Peyer's patch (tissue), 4 donors: ENCODE measurements at places on chromosomes 6 and 20. TPM values are rescaled to one million over a fixed set of nuclear protein-coding genes. Genes with fewer than 3 reads are reported as not detected.
A peak's percentile ranks its signal among the peaks of the same experiment; 100 is the strongest.

GRCh38 chr6:28107506-28107905 lies 16.9 kb upstream of the ZSCAN16 start:
- no peak for DNase-seq
- no peak overlapping the region for H3K27ac ChIP-seq
- H3K4me1 ChIP-seq, result no peaks in the 10 kb centered on the region
- H3K27me3 ChIP-seq, result no peaks in the 10 kb centered on the region
- no peak overlapping the region for H3K4me3 ChIP-seq

DNA sequence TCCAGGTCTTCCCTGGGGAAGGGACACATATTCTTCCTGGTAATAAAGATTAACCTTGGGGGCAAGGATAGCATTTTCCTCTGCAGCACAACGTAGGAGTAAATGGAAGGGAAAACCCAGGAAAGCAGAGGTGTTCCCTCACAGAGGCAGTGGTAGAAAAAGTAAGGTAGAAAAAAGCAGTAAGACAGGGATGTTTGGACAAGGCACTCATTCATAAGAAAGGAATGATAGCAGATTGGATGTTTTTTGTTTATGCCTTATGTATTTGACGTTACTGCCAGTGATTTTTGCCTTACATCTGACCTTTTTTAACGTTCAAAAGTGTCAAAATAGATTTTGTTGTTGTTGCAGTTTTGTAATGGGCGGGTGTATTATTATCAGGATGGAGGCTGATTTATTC lies 395.0 kb downstream of the CDKAL1 start:
- H3K27ac ChIP-seq, result no peak overlapping the region
- H3K4me3 ChIP-seq, result no peak overlapping the region
- DNase-seq, result no peak
- no peaks in the 10 kb centered on the region for H3K27me3 ChIP-seq
- H3K4me1 ChIP-seq, result peaks cover 6% of the 10 kb centered on the region

GRCh38 chr6:36607683-36608386 lies 13.7 kb downstream of the SRSF3 start:
- H3K4me3 ChIP-seq, result no peak overlapping the region
- peaks cover 3% of the 10 kb centered on the region for H3K4me1 ChIP-seq
- H3K27ac ChIP-seq, result no peak overlapping the region
- peaks cover 59% of the 10 kb centered on the region for H3K36me3 ChIP-seq
- no peaks in the 10 kb centered on the region for H3K27me3 ChIP-seq
- DNase-seq, result peak; percentile 41

DNA sequence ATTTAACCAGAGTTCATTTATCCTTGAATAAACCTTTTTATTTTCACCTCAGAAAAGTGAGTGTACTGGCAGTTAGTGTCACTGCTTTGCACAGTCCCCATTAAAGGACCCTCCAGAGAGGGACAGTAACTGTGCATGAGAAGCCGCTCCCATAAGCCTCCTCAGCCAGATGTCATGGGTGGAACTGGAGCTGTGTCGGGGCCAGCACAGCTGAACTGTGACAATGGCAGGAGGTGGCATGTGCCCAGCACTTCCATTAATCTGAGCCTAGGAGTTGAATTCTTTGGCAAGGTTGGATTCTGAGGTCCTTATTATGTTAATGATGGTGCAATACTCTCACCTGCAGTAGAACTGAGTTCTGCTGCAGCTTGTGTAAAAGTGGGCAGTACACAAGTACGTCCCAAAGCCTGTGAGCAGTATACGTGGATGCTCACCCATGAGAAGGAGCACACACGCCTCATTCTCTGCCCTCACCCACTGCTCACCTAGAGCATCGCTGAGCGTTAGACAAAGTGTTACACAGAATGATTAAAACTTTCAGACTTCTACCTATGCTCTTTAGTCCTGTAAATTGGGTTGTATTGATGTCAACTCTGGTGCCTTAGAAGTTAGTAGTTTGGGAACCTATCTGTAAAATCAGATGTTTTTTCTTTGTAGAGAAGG lies 11.9 kb upstream of the CSE1L start:
- H3K36me3 ChIP-seq, result no peaks in the 10 kb centered on the region
- no peak overlapping the region for H3K4me3 ChIP-seq
- no peaks in the 10 kb centered on the region for H3K27me3 ChIP-seq
- no peak for DNase-seq

DNA sequence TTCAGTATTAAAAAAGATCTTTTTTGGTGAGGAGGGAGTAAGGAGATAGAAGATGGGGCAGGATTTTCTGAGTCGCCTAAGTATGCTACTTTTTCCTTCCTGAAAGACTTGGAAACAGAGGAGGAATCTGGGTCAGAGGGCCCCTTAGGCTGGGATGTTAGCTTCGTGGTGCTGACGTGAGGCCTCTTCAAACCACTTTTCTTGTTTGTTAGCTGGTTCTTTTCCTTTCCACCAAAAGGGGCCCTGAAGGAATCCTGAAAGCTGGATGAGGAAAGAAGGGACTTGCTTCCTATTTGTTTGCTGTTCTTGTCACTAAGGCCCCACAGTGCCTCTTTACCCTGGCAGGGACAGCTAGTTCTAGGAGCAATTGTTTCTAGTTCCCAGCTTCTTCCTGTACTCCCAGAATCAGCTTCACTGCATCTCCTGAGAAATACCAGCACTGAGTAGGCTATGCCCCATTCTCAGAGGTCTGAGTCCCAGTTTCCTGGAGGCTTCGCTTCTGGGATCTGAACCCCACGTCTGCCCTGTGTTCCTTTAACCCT lies 2.2 kb upstream of the IL20RA start:
- H3K36me3 ChIP-seq, result no peaks in the 10 kb centered on the region
- H3K4me1 ChIP-seq, result no peaks in the 10 kb centered on the region
- no peak overlapping the region for H3K27ac ChIP-seq
- no peak overlapping the region for H3K4me3 ChIP-seq

- no peaks in the 10 kb centered on the region for H3K36me3 ChIP-seq
- H3K4me3 ChIP-seq, result no peak overlapping the region
- no peak for DNase-seq
- H3K4me1 ChIP-seq, result no peaks in the 10 kb centered on the region
Observed at GRCh38 chr6:165081944-165082532, 227.4 kb downstream of the C6orf118 start.

DNA sequence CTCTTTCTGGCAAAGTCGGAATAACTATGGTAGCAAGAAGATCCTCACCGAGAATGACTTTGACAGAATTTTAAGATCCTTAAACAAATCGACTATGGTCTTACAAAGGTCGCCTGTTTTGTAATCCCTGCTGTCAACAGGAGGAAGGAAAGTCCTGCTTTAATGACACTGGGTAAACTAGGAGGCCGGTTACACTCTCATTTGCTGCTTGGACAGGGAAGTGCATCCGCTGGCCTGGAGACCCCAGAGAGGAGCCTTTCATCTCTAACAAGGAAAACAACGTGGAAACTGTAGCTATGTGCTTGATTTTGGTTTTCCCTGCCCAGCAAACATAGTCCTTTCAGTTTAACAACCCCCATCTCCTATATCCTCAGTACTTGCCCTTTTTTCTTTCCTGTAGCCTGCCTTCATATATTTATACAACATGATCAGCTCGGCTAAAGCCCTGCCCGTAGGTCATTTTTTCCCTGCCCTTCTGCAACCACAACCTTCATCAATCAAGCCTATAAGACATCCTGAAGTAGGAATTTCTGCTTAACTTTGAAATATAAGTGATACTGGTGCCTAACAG lies 97.2 kb upstream of the RIN2 start:
- H3K27ac ChIP-seq, result no peak overlapping the region
- no peaks in the 10 kb centered on the region for H3K36me3 ChIP-seq
- H3K27me3 ChIP-seq, result no peaks in the 10 kb centered on the region
- no peak overlapping the region for H3K4me3 ChIP-seq
- DNase-seq, result no peak

DNA sequence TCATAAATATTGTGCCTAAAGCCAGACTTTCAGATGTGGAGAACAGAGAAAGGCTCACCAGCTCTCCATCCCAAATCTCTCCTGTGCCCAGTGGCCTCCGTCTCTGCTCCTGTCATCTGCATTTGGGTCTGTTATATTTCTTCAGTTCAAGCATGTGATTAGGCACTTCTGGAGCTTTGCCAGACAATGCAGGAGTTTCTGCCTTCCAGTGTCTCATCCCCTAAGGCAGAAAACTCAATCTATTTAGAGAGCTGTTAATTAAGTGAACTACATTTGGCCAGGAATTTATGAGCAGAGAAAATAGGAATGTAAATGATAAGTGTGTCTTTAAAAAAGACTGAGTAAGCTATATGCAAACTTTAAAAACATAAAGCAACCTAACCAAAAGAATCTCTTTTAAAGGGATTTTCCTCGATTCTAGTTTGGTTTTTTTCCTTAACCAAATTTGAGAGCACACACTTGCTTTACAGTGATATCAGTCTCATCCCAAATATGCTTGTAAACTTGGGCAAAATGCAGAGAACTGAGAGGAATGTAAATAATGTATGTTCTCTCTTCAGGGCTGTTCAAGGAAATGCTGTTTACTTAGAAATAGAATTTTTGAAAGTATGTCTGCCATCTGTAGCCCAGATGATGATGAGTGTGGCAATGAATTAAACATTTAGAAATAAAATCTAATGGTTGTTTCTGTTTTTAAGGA lies 113.9 kb downstream of the ELOVL4 start:
- no peak overlapping the region for H3K27ac ChIP-seq
- no peak overlapping the region for H3K4me3 ChIP-seq
- H3K27me3 ChIP-seq, result no peaks in the 10 kb centered on the region
- DNase-seq, result no peak
- no peaks in the 10 kb centered on the region for H3K4me1 ChIP-seq

DNA sequence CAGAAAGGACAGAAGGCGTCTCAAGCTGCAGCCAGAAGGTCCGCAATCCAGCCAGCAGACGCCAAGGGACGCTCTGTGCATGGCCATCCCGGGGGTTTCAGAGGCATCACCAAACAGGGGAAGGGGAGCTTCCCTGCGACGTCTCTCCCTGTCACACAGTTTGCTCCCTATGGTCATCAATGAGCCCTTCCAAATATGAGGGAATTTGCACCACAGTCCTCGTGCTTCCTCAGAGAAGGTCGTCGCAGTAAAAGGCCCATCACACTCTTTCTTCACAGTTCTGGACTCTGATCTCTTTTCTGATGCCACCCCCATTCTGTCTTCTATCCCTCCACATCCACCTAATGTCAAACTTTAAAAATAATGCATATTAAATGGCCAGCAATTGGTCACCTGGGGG lies 10.2 kb upstream of the FOXC1 start:
- H3K36me3 ChIP-seq, result no peaks in the 10 kb centered on the region
- H3K27me3 ChIP-seq, result peaks cover 6% of the 10 kb centered on the region
- H3K27ac ChIP-seq, result no peak overlapping the region
- peaks cover 18% of the 10 kb centered on the region for H3K4me1 ChIP-seq

DNA sequence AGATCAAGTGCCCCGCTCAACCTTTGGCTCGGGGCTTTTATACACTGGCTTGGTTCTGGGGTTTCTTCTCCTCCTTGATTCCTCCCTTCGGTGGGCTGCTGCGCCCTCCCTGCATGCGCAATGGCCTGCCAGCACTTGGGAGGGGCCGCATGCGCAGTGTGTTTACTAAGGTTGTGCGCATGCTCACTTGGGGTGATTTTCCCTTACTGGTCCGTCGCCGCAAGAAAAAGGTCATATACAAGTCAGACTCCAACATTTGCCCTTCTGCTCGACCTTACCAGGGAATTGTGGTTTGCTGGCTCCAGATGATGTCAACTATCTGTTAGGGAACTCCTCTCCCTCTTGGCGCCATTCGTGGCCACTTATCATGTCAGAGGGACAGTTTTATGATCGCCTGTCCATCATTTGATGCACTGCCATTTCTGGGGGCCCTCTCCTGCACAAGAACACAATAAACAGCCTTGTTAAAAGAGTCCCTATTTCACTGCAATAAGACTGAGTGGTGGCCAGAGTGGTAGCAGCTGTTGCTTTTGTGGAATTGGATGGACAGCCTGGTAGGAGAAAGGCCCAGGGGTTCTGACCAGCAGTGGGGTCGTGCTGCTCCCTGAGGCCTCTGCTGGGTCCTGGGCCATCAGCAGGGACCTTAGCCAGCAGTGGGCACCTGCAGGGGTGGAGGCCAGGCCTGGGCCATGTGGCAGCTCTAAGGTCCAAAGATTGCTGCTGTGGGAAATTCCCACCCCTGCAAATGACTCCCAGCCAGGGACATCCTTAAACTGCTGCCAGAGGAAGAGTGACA lies 2.8 kb upstream of the LBP start:
- no peaks in the 10 kb centered on the region for H3K4me1 ChIP-seq
- no peaks in the 10 kb centered on the region for H3K36me3 ChIP-seq
- DNase-seq, result peak; percentile 81
- peak overlapping the region; percentile 67 for H3K27ac ChIP-seq
- H3K27me3 ChIP-seq, result no peaks in the 10 kb centered on the region

DNA sequence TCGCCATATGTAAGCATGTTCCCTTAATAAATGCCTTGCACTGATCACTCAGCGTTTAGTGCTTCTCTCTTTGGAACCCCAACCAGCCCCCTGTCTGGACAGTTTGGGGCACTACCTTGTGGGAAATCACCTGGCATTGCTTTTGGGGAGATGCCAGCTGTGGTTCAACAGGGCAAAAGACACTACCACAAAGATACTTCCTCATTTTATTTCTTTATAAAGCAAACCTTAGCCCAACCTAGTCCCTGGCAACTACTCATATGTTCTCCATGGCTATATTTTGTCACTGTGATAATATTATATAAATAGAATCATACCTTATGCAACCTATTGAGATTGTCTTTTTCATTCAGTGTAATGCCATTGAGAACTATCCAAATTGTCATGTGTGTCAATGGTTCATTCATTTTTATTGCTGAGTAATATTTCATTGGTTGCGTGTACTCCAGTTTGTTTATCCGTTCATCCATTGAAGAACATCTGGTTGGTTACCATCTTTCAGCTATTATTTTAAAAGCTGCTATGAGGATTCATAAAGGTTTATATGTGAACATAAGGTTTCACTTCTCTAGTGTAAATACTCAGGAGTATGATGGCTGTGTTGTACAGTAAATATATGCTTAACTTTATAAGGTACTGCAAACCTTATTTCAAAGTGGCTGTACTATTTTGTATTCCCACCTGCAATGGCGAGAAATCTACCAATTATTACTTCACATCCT lies 114.8 kb downstream of the MOXD1 start:
- no peak overlapping the region for H3K27ac ChIP-seq
- no peaks in the 10 kb centered on the region for H3K27me3 ChIP-seq
- no peaks in the 10 kb centered on the region for H3K36me3 ChIP-seq
- no peak for DNase-seq

GRCh38 chr6:11224252-11224965 lies 8.1 kb downstream of the NEDD9 start:
- DNase-seq, result no peak
- no peaks in the 10 kb centered on the region for H3K4me1 ChIP-seq
- no peak overlapping the region for H3K4me3 ChIP-seq
- no peaks in the 10 kb centered on the region for H3K27me3 ChIP-seq

DNA sequence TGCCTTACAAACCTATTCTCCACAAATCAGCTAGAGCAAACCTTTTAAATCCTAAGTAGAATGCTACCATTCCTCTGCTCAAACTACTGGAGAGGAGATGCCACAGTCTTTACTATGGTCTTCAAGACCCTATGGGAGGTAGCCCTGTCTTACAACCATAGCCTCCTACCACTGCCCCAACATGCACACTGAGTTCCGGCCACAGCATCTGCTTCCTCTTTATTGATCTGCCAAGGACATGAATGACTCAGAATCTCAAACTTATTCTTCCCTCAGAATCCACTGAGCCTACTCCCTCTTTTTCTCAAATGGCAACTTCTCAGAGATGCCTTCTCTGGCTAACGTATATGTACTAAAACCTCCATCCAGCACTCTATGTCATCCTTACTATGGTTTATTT lies 12.2 kb upstream of the ANKEF1 start:
- no peaks in the 10 kb centered on the region for H3K36me3 ChIP-seq
- no peaks in the 10 kb centered on the region for H3K4me1 ChIP-seq
- H3K4me3 ChIP-seq, result no peak overlapping the region
- no peaks in the 10 kb centered on the region for H3K27me3 ChIP-seq
- DNase-seq, result no peak

The LY6G6D gene
- total RNA-seq, result not detected

The SLC13A3 gene
- not detected for total RNA-seq

The NRSN1 gene
- not detected for total RNA-seq

The TULP1 gene
- not detected for total RNA-seq

The TAAR9 gene
- not detected for total RNA-seq

The CRISP2 gene
- not detected for total RNA-seq
